ENCODE measurements at places on chromosomes 11 and 22.
A peak's percentile ranks its signal among the peaks of the same experiment; 100 is the strongest.

GRCh38 chr11:14894657-14895598, 2.9 kb upstream of the CYP2R1 start:
- peak; percentile 48 for DNase-seq

GRCh38 chr11:46050003-46050461, 71.2 kb downstream of the PHF21A start:
- DNase-seq, result peak; percentile 87

- peak; percentile 57 for DNase-seq
These were observed 87.0 kb downstream of the BDNF start for GRCh38 chr11:27612932-27613880.

DNA sequence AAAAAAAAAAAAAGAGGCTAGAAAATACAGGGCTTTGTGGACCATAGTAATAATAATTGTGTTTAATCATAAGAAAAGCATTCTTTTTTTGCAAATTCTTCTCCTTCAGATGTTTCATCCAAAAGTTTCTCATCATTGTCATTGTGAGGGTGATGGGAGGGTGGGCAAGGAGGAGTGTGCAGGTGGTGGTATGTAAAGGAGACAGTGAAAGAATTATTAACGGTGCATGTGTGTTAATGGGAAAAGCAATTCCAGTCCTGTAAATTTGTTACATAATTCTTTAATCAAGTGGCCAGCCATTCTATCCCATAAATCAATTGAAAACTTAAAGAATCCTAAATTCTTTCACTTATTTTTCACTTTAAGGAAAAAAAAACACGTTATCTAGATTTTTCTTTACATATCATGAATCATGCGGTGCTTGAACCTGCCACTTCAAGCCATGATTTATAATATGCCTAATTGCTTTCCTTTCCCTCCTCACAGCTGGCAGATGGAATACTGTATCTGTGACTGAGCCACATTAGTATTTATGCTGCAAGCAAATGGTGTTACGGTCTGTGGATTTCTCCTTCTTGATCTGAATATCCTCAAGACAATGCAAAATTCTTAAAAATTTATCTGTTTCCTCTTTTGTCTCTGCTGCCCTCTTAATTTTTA, 318.5 kb downstream of the JRKL start:
- no peak for DNase-seq

- DNase-seq, result no peak
These were observed 87.1 kb upstream of the OPCML start for GRCh38 chr11:133619397-133619796.

Measured in GM23248 (cell line).